ENCODE measurements at places on chromosomes 6 and 20.

DNA sequence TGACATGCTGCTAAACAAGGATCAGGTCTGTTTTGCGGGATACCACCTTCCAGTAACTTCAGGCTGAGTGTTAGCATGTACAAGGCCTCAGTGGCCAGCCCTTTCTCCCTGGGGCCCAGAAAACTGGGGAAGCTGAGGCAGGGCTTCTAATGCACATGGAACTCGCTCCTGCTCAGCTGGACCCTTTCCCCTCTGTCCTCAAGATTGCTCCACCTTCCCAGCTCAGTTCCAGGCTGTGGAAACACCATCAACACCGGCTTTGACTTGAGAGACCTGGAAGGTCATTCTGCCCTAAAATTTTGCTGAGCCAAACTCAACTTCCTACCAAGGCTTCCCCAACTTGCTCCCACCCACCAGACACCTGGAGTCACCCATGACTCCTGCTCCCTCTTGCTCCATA, 4.2 kb upstream of the BLCAP start:
- DNase-seq: no peak

DNA sequence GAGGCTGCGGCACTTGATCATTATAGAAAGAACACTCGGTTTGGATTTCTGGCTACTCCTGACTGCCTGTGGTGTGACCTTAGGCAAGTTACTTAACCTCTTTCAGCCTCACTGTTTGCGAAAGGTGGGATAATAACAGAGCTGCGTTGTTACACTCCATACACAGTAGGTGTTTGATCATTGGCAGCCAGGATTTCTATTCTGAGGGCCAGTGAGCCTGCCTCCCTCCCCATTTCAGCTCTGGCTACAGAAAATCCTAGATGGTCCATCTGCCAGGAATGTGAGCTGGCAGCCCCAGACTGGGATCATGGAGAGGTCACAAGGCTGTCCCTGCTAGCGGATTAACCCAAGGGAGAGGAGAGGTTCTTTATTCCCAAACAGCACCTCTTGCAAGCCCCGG, 2.7 kb downstream of the KCNB1 start:
- no peak for DNase-seq

- no peak for DNase-seq
These were observed 110.1 kb upstream of the JAG1 start for GRCh38 chr20:10783707-10784553.

GRCh38 chr20:18165553-18165952, 27.9 kb downstream of the KAT14 start:
- no peak for DNase-seq

DNA sequence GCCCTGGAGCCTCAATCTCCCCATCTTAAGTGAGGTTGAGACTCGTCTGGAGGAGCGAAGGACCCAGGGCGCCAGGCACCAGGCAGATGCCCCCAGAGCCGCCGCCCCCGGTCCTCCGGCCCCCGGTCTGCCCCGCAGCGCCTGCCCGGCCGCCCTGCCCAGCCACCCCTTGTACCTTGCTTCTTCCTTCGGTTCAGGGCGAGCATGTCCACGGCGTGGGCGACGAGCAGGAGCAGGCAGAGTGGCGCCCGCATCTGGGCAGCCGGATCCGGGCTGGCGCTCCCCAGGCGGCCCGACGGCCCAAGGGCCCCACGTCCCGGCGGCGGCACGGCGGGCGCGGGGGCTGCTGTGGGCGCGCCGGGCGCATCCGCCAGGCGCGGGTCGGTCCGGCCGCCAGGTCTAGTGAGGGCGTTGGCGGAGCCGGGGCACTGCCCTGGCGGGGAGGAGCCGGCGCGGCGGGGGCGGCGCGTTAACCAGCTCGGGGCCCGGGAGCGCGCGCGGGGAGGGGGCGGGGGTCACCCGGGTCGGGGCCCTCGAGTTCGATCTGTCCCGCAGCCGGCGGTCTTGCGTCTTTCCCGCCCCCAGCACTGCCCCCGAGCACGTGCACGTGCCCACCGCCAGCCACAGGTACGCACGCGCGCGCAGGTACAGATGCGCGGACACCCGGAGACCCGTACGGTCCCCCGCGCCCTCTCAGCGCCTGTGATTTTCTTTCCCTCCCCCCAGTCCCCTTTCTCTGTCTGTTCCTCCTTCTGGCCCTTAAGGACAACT, at the start of gene RSPO4:
RSPO4 (minus strand) TSS at position 401 of the 771 bp plus-strand sequence; CDS start at position 254, 147 bp downstream.
- no peak for DNase-seq

DNA sequence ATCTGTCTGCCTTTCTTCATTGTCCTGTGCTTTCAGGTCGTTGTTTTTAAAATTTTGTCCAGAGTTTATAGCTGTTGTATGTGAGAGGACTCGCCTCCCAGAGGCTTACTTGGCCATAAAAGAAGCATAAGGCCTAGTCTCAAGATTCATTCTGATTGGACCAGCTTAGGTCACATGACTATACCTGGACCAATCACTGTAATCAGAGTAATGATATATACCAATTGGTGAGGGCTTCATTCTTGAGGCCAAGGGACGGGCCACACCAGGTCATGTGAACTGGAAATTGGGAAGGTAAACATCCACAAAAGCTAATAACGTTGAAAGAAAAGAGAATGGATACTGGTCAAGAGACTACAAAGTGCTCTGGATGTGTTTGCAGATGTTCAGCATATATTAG, 141.4 kb upstream of the SULF2 start:
- DNase-seq: no peak

- peak; percentile 68 for DNase-seq
These were observed 66.2 kb upstream of the SLC22A1 start for GRCh38 chr6:160055378-160055777.

GRCh38 chr20:49989234-49990065, 6.7 kb downstream of the SNAI1 start:
- no peak for DNase-seq

DNA sequence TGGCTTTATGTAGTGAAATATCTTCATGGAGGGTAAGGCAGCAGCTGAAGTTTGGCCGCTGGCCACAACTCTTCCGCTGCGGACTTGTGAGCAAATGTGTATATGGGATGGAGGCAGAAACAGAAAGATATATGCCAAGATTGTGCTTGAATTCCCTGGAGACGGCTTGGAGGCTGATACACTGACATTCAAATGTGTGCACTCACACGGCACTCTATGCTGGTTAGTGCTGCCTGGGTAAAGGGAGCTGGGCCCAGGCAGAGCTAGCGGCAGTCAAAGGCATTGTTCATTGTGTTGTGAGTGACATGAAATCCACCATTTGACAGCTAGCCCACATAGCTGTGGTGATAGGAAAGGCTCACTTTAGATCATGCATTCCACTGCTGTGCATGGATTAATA, 202.7 kb downstream of the CLIC5 start:
- DNase-seq: no peak

Data from NCI-H187 (cell line).